Nephron progenitor cell (in vitro differentiated cells): ENCODE measurements at places on chromosomes 16 and 17.

DNA sequence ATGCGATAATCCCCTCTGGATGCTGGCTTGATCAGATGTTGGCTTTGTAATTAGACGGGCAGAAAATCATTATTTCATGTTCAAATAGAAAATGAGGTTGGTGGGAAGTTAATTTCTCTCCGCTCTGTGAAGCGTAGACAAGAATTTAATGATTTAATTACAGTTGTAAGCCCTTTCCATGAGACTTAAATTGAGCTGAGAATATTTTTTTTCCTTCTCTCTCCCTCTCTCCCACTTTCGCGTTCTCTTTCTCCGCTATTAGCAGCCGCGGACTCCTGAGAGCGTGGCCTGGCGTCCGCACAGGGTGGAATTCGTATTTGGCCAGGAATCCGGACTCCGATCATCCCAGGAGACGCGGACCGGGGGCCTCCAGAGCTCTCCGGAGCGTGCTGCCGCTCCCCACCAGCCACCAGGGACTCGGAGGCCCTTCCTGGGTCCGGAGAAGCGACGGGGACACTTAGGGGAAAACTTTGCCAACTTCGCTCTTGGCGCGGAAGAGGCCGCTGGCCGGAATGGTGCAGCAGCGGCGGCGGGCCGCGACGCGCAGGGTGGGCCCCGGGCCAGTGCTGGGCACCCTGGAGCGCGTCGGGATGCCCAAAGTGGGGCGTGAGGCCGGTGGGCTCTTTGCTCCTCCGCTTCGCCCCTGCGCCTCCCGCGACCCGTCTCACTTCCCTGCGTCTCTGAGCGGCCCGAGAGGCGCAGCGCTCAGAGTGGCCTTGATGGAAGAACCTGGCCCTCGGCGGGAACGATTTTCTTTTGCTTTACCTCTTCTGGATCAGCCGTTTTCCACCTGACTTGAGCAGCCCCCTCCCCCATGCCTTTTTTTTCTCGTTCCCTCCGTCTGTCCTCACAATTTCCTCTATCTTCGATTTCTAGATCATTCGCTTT, 3.6 kb upstream of the IRX3 start:
- peaks cover 5% of the 10 kb centered on the region for H3K36me3 ChIP-seq
- DNase-seq, result peak; percentile 50
- peaks cover 39% of the 10 kb centered on the region for H3K4me1 ChIP-seq
- H3K27me3 ChIP-seq, result peaks cover 84% of the 10 kb centered on the region
- H3K4me3 ChIP-seq, result peak overlapping the region; percentile 83

DNA sequence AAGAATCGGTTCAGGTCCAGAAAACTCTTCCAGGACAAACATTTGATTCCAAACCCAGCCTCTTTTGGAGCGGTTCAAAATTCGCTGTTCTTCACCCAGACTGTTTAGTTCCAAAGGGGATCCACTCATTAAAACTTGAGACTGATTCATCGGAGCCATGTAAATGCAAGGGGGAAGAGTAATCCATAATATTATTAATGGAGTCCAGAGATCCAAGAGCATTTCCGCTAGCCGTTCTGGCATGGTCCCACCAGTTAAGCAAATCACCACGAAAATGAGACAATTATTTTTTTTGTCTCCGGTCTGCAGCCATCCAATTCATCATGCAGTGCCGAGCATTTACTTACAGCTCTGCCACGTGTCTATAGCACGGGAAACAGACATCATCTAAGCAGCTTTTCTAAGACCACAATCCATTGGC, 15.1 kb downstream of the CDH8 start:
- H3K4me1 ChIP-seq, result no peaks in the 10 kb centered on the region
- no peak overlapping the region for H3K27ac ChIP-seq
- no peak overlapping the region for H3K4me3 ChIP-seq
- no peaks in the 10 kb centered on the region for H3K36me3 ChIP-seq
- H3K27me3 ChIP-seq, result peaks cover 10% of the 10 kb centered on the region

- H3K36me3 ChIP-seq, result peaks cover 9% of the 10 kb centered on the region
- no peak overlapping the region for H3K4me3 ChIP-seq
- peaks cover 7% of the 10 kb centered on the region for H3K4me1 ChIP-seq
- no peak overlapping the region for H3K27ac ChIP-seq
Observed at GRCh38 chr17:73657473-73658116, 13.3 kb upstream of the SDK2 start.

DNA sequence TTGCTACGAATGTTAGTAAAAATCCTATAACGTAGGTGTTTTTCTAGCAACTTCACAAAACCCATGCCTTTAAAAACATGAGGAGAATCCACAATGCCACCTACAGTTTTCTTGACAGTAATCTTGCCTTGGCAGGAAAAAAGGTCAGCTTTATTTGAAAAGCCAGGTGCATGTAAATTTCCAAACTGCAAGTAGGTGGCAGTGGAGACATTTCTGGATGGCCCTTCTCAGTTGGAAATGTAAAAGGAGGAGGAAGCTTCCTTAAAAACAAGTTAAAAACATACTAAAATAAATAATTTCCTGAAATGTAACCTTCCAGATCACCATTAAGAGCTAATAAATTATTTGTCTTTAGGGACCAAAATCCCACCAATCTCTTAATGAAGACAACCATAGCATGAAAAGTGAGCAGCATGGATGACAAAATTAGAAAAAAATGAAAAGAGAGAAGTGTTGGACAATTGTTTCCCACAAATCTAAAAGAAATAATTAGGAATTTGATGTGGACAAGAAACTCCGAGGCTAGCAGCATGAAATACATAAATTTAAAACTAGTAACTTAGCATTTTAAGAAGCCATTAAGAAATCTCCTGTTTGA, 152.2 kb downstream of the SNX11 start:
- H3K27ac ChIP-seq, result peak overlapping the region; percentile 52
- H3K4me1 ChIP-seq, result peaks cover 94% of the 10 kb centered on the region
- no peaks in the 10 kb centered on the region for H3K36me3 ChIP-seq
- peaks cover under 1% of the 10 kb centered on the region for H3K27me3 ChIP-seq
- no peak for DNase-seq
- no peak overlapping the region for H3K4me3 ChIP-seq

DNA sequence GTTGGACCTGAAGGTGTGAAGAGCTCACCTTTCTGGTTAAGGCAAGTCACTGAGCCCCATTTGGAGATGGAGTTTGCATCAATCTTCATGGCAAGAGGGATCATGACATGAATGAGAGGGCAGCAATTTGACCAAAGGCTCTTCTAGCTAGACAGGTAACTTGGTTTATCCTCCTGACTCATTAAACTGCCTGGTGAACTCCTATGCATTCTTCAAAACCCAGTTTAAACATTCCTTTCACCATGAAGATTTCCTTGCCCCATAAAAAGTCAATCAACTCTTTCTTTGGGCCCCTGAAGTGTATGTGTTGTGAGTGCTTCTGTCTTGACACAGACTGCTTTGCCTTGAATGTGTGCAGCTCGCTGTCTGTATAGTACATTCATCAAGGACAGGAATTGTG, 120.0 kb upstream of the FOXF1 start:
- H3K36me3 ChIP-seq, result no peaks in the 10 kb centered on the region
- peaks cover 4% of the 10 kb centered on the region for H3K4me1 ChIP-seq
- no peak overlapping the region for H3K4me3 ChIP-seq
- H3K27ac ChIP-seq, result no peak overlapping the region

- peaks cover 9% of the 10 kb centered on the region for H3K36me3 ChIP-seq
- H3K4me3 ChIP-seq, result peak overlapping the region; percentile 95
- DNase-seq, result peak; percentile 47
- no peaks in the 10 kb centered on the region for H3K27me3 ChIP-seq
- H3K27ac ChIP-seq, result peak overlapping the region; percentile 98
Observed at GRCh38 chr17:57986841-57987580, 1.0 kb downstream of the VEZF1 start.

GRCh38 chr16:14041164-14041563, 30.0 kb upstream of the MRTFB start:
- no peaks in the 10 kb centered on the region for H3K36me3 ChIP-seq
- H3K27me3 ChIP-seq, result no peaks in the 10 kb centered on the region

DNA sequence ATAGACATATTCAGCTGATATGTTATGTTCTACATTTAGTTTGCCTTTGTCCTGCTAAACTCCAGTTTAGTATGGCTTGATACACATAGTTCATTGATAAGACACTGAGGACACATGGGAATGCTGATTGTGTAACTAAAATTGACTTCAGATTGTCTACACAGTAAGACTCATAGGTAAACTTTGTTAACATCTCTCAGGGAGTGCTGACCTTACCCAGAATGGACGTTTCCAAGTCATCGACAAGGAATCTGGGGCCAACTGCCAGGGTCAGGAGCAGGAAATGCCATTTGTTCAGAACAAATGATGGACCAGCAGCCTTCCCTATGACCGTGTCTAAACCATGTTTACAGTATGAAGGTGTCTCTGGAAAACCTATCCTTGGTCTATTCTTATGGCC, 58.7 kb downstream of the DYNLRB2 start:
- DNase-seq, result no peak
- no peaks in the 10 kb centered on the region for H3K36me3 ChIP-seq
- H3K4me3 ChIP-seq, result no peak overlapping the region
- peaks cover 21% of the 10 kb centered on the region for H3K27me3 ChIP-seq
- no peak overlapping the region for H3K27ac ChIP-seq

- DNase-seq, result no peak
- H3K27ac ChIP-seq, result no peak overlapping the region
- no peak overlapping the region for H3K4me3 ChIP-seq
Observed at GRCh38 chr16:74046524-74046923, 250.1 kb upstream of the PSMD7 start.

DNA sequence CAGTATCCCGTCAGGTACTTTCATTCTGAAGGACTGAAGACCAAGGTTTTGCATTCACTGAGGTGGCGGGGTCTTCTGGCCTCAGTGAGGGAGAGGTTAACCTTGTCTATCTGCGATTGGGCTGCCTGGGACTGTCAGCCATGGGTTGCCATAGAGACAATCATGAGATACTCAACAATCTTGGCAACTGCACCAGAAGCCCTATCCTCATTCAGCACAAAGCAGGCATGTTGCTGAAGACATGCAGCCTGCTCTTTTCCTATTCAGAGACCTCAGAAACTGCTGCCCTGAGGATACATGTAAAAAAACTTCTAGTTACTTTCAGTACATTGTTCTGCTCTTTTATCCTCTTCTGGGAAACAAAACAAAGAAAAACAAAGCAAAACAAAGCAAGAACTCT, 146.3 kb upstream of the PIRT start:
- H3K4me3 ChIP-seq, result no peak overlapping the region
- DNase-seq, result no peak
- no peaks in the 10 kb centered on the region for H3K4me1 ChIP-seq
- no peaks in the 10 kb centered on the region for H3K36me3 ChIP-seq
- H3K27me3 ChIP-seq, result peaks cover 18% of the 10 kb centered on the region

- H3K36me3 ChIP-seq, result no peaks in the 10 kb centered on the region
- H3K4me1 ChIP-seq, result peaks cover 60% of the 10 kb centered on the region
- peaks cover 3% of the 10 kb centered on the region for H3K27me3 ChIP-seq
- peak overlapping the region; percentile 97 for H3K4me3 ChIP-seq
Observed at GRCh38 chr17:47895347-47895855, 635 bp upstream of the SP2 start.

DNA sequence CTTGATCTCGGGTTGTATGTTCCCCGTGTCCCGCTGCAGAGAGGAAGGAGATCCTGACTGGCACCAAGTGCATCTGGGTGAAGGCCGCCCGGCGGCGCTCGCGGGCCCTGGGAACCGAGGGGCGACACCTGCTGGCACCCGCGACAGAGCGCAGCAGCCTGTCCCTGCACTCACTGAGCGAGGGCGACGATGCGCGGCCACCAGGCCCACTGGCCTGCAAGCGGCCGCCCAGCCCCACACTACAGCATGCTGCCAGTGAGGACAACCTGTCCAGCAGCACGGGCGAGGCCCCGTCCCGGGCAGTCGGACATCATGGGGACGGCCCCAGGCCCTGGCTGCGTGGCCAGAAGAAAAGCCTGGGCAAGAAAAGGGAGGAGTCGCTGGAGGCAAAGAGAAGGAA, 7.5 kb downstream of the BTBD17 start:
- DNase-seq, result peak; percentile 85
- no peak overlapping the region for H3K27ac ChIP-seq
- peaks cover 96% of the 10 kb centered on the region for H3K27me3 ChIP-seq
- H3K36me3 ChIP-seq, result no peaks in the 10 kb centered on the region

GRCh38 chr16:70692130-70692872, 6.4 kb upstream of the MTSS2 start:
- H3K36me3 ChIP-seq, result peaks cover 5% of the 10 kb centered on the region
- peaks cover 2% of the 10 kb centered on the region for H3K27me3 ChIP-seq
- DNase-seq, result no peak
- peaks cover 58% of the 10 kb centered on the region for H3K4me1 ChIP-seq
- H3K4me3 ChIP-seq, result no peak overlapping the region

DNA sequence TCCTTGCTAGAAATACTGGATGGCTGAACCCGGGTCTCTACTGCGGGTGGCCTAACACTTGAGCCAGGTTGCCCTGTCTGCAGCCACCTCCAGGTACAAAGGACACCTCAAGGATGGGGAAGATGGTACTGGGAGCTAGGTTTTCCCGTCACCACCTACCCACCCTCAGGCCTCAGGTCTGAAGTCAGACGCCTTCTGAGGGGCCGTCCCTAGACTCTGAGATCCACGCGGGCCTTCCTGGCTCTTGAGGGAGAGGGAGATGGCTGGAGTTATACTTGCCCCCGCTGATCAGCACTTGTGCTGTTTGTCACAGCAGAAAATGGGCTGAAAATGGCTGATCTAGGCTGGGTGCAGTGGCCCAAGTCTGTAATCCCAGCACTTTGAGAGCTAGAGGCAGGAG, 10.6 kb downstream of the TRPV3 start:
- peaks cover 9% of the 10 kb centered on the region for H3K27me3 ChIP-seq
- H3K36me3 ChIP-seq, result no peaks in the 10 kb centered on the region
- H3K27ac ChIP-seq, result no peak overlapping the region
- no peak for DNase-seq
